NCI-H774 (cell line): ENCODE measurements at places on chromosomes 7 and 10.

- DNase-seq: no peak
Observed at GRCh38 chr10:33507662-33508425, 173.4 kb upstream of the NRP1 start.

- DNase-seq: no peak
Observed at GRCh38 chr7:51064688-51065087, 251.9 kb downstream of the COBL start.

- DNase-seq: no peak
Observed at GRCh38 chr10:94430701-94431100, 28.4 kb downstream of the TBC1D12 start.

DNA sequence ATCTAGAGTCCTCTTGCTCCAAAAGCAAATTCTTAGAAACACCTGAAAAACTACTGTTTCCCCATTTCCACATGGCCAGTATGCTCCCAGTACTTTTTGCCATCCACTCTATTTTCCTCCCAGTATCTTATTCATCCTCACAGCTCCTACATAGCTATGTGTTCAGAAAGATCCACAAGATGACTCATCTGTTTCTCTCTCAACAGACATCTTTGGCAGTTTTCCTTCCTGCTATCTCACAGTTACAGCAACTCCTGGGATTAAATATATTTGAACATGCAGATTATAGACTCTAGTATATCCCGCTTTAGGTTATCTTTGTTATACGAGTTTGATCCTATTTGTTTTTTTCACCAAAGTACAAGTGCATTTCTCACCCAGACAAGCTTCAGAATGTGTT is 675.6 kb upstream of the POT1 start:
- DNase-seq: no peak

GRCh38 chr7:64666663-64667050 is 724 bp downstream of the ZNF107 start:
- no peak for DNase-seq

GRCh38 chr7:13290975-13291374 is 603.5 kb downstream of the ARL4A start:
- no peak for DNase-seq

DNA sequence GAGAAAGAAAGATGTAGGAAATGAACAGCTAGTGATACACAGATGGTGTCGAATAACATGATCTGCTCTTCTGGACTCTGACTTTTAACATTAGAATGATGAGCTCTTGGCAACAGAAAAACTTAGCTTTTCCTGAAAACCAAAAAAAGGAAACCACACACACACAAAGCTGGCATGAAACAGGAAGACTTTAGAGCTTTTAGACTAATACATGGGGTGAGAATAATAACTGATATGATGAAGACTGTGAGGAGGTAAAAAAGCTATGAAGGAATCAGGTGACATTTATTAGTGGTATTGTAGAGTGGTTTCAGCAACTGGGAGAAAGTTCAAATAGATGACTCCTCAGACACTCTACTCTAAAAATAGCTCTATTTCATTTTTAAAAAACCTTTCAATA is 491.9 kb downstream of the PARD3 start:
- DNase-seq: no peak

DNA sequence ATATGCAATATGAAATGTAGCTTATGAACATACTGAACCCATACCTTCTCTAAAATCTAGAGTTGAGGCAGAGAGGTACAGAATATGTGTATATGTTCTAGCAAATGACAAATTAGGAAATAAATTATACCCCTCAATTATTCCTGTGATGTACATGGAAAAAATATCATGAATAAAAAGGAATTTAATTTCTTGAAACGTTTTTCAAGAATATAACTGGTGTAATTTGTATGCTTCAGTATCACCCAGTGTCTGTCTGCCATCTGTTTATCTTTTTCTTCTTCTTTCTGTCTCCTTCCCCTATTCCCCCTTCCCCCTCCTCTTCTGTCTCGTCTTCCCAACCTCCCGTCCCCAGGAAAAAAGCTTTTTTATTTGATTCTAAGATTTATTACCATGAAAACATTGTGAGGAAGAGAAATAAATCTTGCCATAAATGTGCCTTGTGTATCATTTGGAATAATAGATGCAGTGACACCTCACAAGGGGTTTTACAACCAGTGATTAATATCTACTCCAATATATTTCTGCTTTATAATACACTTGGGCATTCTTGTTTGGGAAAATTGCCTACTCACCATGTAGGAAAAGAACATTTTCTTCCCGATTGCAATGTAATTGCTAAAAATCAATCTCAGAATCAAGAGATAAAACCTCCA is 12.2 kb downstream of the LANCL2 start:
- DNase-seq: no peak

GRCh38 chr7:140541176-140541512 is 61.8 kb upstream of the MKRN1 start:
- DNase-seq: no peak

DNA sequence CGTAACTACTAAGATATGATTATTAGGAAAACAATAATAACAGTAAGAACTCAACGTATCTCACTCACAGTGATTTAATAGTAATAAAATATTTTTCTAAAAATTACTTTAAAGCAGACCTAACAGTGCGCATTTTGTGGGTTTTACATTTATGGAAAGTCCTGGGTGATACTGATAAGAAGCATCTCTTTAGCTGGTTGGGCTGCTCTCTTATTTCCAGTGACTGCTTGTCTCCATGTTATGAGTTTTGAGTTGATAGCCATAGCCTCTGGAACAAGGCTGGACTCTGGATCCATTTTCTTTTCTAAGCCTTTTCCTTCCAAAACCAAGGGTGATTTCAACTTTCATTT is 29.5 kb upstream of the INHBA start:
- no peak for DNase-seq

DNA sequence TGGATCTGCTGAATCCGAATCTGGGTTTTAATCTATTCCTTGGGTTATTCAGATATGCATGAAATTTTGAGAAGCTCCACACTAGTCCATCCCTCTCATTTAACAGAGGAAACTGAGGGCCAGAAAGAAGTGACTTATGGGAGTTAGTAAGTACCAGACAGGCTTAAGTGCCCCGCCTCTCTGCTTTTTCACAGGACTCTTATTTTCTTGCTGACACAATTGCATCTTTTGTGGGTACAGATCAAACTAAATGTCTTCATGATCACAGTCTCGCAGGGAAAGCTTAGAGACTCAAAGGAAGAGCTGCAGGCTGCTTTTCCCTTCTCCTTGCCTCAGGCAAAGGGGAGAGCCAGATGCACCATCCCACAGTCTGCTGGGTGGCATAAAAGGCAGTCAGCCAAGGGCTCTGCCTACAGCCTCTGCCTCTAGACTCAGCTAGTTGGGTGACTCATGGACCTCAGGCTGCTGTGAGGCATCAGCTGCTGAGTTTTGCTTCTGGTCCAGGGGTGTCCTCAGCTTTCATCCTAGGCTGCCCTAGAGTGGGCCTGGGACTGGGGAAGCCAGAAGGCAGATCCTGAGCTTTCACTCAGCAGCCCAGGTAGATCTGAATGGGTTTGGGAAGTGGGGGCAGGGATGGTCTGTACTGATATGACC is 11.6 kb downstream of the GOLGA7B start:
- no peak for DNase-seq

GRCh38 chr10:42934842-42935241 is 142.0 kb upstream of the RET start:
- no peak for DNase-seq

DNA sequence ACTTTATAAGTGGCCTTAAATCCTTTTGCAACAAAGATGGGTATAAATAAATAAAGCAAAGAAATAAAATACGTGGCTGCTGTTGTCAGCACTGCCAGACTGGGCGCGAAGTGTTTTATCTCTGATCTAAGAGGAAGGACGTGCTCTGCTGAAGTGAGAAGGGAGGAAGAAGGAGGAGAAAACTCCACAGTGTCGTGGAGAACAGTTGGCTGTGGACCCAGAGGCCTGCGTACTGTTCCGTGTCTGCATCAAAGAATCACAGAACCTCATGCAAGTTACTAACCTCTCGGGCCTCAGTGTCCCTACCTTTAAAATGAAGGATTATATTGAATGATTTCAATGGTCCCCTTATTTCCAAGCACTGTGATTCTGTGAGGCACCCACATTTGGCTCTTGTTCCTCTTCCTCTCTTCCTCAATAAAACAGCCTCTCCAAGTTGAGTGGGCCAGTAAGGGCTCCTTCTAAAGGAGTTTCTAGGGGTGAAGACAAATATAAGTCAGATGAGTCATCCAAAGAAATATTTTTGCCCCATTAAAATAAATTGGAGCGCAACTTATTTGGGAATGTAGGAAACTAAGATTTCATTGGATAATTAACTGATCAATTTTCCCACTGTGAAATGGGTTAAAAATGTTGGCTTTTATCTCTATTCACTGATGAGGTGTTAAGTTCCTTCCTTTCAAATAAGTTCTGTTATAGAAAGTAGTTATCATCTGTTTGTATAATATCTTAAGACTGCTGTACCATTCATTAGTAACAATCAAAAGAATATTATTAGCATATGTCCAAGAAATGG is 126.9 kb upstream of the EFCAB10 start:
- no peak for DNase-seq

GRCh38 chr10:33234831-33235237 is 99.6 kb downstream of the NRP1 start:
- no peak for DNase-seq

DNA sequence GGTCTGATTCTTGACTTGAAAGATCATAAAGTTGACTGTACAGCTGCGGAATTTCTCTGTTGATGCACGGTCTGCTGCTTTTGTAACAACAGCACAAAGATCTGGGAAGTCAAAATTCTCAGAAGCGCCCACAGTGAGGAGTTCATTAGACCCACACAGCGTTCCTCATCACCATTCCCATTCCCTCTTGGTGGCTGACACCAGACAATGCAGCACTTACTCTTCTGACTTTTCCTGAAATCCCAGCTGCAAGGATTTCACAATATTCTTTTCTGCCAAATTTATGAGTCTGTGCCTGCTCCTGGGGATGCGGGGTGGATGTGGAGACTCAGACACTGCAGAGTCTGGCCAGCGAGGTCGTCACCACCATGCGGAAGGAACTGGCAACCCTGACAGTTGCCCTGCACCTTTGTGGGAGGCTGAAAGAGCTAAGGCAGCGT is 233.9 kb downstream of the FANK1 start:
- no peak for DNase-seq

DNA sequence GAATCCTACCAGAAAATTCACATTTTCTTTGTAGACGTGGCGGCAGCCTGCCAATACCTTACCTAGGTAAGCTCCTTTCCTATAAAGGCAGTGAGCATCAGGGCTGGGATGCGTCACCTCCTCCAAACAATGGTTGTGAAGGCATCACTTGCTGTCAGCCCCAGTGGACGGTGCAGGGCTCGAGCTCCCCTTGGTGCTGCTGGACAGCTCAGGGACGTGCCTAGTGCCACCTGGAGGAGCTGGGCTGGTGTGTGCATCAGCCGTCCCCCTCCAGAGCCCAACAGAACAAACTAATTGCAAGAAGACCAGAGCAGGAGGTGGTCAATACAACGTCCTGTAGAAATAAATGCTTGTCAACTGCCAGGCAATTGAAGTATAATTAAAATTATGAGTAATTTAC is 517.5 kb upstream of the FOXK1 start:
- DNase-seq: no peak

DNA sequence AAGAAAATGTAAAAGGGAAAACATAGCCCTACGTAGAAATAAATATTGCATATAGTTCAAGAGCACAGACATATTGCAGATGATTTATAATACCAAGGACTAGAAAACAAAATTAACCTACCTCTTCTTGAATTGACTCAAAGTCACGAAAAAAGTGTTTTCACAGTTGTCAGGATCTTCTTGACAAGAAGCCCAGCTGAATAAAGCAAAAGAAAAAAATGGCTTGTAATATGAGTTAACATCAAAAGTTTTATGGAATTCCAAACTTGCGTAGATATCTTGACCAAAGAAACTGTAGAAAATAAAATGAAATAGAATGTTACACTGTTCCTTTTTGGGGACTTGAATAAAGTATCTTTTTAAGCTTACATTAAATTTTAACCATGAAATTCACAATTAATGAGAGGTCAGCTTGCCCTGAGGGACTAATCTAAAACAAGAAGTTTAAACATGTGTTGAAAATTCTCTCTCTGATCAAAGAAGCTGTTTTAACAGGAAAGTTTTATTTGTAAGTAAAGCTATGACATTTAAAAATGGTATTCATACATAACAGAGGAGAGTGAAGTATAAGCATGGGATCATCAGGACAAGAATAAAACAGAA is 133.1 kb upstream of the SEMA3C start:
- no peak for DNase-seq

GRCh38 chr10:89252225-89252585 is 630 bp upstream of the LIPA start:
- no peak for DNase-seq

DNA sequence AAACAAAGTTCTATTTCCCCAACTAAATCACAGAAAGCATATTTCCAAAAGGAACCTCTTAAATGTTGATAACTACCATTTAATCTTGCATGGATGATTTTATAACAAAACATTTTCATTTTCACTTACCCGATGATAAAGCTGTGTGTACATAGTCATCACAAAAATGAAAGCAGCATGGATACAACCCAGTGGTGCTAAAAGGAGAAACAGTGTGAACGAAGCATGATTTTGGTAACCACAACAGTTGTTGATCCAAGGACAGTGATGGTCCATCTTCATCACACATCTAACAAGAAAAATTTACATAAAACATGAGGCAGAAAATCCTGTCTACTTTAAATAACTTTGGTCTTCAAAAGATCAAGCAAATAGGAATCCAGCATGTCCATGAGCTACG is 4.7 kb downstream of the ZDHHC6 start:
- DNase-seq: no peak

GRCh38 chr7:115962340-115962739 is 68.2 kb downstream of the TFEC start:
- no peak for DNase-seq

DNA sequence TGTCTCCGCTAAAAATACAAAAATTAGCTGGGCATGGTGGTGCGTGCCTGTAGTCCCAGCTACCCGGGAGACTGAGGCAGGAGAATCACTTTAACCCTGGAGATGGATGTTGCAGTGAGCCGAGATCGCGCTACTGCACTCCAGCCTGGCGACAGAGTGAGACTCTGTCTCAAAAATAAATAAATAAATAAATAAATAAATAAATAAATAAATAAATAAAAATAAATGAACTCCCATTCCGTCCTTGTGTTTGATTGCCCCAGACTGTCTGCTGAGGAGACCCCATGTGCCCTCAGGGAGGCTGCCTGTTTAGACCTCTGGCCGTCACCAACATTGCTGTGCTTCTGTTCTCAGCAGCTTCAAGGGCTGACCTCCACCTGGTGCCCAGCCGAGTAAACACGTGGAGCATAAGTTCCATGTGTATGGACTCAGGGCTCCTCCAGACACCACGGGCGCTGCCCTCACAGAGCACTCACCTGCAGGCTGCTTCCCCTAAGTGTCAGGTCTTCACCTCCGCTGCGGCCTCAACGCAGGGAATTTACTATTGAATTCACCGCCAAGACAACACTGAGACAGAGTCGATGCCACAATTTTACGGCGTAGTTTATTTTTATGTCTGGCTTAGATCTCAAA is 32.0 kb downstream of the VOPP1 start:
- no peak for DNase-seq
